Cortex of kidney (tissue), 1 donor: ENCODE measurements at places on chromosomes 1 and 21.

DNA sequence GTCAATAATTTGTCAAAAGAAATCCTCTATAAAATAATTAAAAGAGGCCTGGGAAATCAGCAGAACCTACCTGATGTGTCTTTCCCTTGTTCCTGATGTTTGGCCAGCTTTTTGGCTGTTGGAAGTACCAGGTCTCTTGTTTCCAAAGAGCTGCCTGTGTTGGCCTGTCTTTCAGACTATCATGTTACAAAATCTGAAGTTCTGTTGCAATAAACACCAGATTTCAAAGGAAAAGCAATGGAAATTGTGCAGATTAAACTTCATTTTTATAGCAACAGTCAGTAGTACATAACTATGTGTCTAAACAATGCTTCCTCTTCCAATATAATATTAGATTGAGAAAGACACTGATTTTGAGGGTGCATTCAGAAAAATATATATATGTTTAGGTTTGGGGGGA is 647.2 kb upstream of the CXADR start:
- DNase-seq, result no peak

- no peak for DNase-seq
These were observed 27.9 kb downstream of the LRRC8B start for GRCh38 chr1:89552471-89553081.

DNA sequence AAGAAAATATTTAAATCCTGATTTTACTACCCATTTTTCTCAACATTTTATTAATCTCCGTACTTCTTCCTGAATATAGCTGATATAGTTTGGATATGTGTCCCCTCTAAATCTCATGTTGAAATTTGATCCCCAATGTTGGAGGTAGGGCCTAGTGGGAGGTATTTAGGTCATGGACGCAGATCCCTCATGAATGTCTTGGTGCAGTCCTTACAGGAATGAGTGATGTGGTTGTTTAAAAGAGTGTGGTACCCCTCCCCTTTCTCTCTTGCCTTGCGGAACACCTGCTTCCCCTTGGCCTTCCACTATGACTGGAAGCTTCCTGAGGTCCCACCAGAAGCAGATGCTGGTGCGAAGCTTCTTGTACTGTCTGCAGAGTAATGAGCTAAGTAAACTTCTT is 17.5 kb downstream of the RNF115 start:
- DNase-seq, result no peak

GRCh38 chr21:21969211-21969610 is 971.0 kb downstream of the NCAM2 start:
- DNase-seq, result no peak

DNA sequence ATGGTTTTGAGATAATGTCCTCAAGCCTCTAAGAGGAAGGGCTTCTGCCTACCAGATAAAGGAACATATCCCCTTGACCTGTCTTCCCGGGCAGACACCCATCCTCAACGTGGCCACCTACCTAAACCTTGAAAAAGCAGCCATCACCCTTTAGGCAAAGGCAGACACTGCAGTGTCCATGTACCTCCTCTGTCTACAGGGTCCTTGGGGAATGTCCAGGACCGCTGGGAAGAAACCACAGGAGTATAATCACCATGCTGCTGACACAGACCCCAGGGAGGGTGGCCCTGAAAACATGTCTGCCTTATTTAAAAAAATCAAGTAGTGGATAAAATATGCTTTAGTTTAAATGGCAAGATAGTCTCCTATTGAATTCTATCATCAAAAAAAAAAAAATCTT is 16.6 kb downstream of the BCAR3 start:
- DNase-seq, result no peak

- DNase-seq, result no peak
These were observed 33.7 kb downstream of the CTTNBP2NL start for GRCh38 chr1:112429749-112430148.

DNA sequence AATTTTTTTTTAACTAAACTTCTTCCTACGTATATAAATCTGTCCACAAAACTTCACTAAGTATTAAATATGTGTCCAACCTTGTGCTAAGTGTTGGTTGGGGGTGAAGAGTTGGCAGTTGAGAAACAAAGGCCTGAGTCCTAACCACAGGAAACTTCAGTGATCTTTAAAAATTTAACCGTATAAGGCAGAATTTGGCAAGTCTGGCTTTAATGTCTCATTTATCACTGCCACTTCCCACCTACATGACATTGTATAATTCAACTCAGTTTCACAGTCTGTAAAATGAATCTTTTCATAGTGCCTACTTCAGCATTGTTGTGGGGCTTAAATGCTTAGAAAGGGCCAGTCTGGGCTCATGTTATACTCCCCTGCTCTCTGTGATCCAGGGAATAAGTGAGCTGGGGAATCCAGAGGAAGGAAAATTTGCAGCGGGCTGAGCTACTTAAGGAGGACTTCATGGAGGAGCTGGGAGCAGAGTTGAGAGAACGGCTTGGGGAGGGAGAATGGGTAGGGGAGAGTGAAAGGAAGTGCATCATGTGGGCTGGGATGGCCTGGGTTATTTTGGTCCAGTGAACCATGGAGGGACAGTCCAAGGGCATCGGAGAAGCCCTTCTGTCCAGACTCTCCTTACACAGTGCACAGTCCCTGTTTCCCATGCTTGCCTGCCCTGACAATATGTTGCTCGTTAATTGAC is 14.5 kb downstream of the IFNAR2 start:
- DNase-seq, result no peak

DNA sequence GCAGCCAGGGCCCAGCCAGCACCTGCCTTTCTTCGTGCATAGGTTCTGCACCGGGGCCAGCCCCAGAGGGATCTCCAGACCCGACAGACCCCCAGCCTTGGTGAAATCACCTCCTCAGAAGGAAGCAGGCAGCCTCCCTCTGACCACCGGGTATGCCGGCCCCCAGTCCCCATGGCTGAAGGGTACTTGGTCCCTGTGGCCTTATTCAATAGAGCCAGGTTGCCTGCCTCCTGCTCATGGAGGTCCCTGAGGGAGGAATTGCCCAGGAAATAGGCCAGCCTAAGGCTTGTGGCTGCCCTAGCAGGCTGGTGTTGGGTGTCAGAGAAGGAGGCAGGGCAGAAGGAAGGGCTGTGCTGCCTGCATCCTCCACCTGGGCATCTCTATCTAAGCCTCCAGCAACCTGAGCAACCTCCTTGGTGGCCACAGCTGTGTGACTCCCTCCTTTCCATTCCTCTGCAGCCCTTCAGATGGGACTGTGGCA is 338.2 kb upstream of the VAMP3 start:
- no peak for DNase-seq

- DNase-seq, result no peak
These were observed 7.3 kb downstream of the PODN start for GRCh38 chr1:53069265-53069662.

- DNase-seq, result no peak
These were observed 10.6 kb downstream of the PGBD5 start for GRCh38 chr1:230415405-230416132.

DNA sequence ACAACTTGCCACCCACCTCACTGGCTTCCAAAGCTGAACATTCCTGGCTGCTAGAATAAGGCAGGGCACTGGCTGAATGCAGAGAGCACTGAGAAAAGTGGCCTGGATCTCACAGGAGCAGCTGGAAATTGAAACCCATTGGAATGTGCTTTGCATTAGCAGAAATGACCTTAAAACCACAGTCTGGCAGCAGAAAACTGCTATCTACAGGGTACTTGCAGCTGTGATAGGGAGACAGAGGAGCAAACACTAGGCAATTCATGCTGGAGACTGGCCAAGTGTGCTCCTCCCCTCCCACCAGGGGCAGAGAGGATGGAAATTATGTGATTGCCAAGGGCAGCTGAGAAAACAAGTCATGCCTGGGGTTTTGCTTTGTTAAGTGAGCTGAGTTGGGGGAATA is 47.2 kb downstream of the HSD3B1 start:
- DNase-seq, result no peak

- DNase-seq, result no peak
These were observed 1.1 kb downstream of the DFFB start for GRCh38 chr1:3858231-3858981.

GRCh38 chr1:59077466-59078069 is 219.3 kb upstream of the FGGY start:
- no peak for DNase-seq

- no peak for DNase-seq
These were observed 221.3 kb upstream of the KCTD3 start for GRCh38 chr1:215345766-215346165.

DNA sequence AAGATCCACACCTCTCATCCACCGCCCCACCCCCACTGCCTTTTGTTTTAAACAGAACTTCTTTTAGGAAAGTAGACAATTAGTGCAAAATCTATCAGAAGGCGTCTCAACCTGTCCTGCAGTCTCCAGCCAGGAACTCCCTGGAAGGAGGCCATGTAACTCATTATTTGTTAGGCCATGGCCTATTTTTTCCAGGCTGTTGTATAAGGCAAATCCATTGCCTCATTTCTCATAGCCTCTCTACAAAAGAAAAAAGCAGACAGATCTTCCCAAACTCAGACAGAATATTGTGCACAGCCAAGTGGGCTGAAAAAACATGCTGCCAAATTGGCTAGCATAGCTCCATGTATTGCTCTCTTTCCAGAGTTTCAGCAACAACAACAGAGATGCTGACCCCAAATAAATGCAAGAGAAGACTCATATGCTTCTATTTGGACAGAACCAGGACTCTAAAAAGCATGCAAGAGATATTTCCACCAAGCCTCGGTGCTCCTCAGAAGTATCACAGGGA is 770.7 kb upstream of the CXADR start:
- no peak for DNase-seq

GRCh38 chr1:150464422-150464826 is 22.8 kb upstream of the TARS2 start:
- DNase-seq, result no peak

DNA sequence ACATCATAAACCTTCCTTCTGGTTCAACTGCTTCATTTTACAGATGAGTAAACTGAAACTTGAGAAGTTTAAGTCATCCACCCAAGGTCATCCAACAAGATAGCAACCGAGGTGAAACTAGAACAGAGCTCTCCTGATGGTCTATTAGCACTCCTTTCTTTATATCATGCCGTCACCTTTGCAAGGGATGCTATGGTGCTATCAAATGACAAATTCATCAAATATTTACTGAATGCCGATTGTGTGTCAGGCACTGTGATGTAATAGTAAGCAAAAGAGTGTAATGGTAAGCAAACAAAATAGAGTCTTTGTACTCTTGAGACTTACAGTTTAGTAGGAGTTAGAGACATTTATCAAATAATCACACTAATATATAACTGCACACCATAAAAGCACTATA is 14.0 kb upstream of the SGIP1 start:
- no peak for DNase-seq

GRCh38 chr1:36829066-36829465 is 205.2 kb downstream of the GRIK3 start:
- DNase-seq, result no peak

GRCh38 chr1:203722909-203723308 is 42.1 kb upstream of the LAX1 start:
- no peak for DNase-seq

DNA sequence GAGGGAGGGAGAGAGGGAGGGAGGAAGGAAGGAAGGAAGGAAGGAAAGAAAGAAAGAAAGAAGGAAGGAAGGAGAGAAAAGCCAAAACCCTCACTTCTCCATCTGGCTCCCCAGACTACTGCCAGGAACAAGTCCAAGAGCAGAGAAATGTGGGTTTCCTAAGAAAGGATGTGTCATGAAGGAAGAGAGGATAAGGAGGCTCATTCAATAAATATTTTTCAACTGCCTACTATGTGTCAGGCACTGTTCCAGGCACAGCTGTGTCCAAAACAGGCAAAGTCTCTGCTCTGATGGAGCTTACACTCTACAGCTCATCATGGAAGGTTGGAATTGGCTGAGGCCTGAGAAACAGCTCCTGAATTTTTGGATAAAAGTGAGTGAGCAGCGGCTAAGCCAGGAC is 42.6 kb upstream of the ATP2B4 start:
- no peak for DNase-seq

DNA sequence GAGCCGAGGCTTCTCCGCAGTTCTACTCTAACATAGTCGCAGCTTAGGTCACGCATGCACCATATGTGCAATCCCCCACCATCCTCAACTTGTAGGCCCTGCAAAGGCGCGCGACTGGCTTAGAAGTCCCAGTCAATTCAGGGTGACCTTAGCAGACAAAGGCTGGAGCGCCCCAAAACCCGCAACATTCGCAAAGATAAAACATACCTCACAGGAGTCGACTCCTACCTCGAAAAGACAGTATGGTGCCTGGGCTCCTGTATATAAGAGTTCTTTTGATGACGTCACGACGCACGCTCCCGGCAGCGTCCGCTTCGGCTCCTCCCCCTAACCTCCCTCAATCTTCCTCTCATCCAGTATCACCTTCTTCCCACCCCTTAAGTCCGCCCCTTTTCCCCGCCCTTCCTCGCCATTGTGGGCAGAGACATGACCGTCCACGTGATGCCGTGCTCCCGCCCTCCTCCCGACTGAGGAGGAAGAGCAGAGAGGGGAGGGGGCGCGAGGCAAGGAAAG is at the start of gene GAS5:
Gene GAS5, minus strand, starts transcription at position 237 of the 513 bp plus-strand sequence.
- peak; percentile 98 for DNase-seq

DNA sequence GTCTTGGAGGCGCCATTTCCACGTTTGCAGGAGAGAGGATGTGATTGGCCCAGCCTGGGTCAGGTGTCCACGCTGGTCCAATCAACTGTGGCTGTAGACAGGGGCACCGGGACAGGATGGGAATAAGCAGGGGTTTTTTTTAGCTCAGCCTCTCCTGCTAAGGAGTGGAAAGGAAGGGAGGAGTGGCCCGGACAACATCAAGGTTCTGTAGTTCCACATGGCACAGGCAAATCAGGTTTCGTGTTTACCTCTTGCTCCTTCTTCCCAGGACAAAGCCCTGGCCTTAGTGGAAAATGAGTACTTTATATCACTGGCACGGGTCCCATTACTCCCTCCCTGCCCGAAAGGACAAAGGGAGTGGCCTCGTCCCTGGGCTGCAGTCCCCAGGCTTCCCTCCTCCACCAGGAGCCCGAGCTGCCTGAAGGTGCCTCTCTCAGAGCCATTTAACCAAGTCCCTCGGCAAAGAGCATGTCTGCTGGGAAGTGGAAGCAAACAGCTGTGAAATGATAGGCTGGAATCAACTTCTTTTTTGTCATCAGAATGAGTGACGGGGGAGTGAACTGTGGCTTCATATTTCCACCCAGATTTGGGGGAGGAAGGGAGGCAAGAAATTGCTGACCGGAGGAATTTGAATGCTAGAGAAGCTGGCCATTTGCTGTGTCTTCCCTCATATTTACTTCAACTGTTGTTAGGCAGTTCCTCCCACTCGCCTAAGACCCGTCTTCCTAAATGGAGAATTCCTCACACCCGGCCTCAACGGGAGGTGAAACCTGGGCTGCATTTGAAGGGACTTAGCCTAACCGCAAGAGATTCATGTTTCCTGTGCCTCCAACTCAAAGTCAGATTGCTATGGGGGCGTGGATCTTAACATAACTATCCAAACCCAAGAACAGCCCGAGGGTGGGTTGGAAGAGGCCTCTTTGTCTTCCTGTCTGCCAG is 84.9 kb upstream of the SLC44A3 start:
- DNase-seq, result no peak

GRCh38 chr1:7013833-7014639 is 228.8 kb downstream of the CAMTA1 start:
- no peak for DNase-seq

DNA sequence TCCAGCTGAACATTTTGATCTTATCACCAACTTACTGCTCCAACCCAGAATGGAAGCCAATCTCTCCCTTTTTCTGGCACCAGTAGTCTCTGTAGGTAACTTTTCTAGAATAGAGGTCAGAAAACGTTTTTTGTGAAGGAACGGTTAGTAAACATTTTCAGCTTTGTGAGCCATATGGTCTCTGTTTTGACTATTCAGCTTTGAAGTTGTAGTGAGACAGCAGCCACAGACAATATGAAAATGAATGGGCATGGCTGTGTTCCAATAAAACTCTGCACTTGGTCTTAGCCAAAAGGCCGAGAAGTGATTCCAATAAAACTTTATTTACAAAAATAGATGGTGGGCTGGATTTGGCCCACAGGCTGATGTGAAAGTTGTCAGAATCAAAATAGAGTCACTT is 28.9 kb downstream of the MAP10 start:
- no peak for DNase-seq

GRCh38 chr1:95311014-95311413 is 77.0 kb downstream of the RWDD3 start:
- no peak for DNase-seq
